ENCODE measurements at places on chromosomes 12 and 14.

DNA sequence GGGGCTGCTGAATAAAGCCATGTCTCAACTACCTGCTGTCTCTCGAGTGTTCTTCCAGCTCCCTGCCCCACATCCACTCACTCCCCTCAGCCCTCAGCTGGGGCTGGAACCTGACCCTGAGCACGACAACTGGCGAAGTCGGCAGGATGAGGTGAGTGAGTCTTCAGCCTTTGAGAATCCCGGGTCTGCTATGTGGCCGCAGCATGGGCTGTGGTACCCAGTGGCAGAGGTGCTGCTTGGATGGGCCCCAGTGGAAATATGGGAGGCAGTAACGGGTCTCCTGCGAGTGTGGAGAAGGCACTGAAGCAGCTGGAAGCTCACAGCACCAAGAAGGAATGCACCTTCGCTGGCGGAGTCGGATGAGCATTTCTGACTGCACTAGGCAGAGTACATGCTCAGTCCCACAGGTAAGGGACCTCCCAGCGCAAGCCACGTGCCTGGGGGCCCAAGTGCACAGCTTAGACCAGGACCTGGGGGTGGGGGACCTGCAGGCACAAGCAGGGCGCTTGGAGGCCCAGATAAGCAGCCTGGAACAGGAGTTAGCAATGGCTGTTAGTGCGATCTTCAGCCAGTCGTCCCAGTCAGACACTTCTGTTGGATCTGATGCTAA is 95.5 kb upstream of the TMPO start:
- DNase-seq = no peak

- no peak for DNase-seq
These were observed 70.6 kb downstream of the SAMD4A start for GRCh38 chr14:54637270-54638134.

DNA sequence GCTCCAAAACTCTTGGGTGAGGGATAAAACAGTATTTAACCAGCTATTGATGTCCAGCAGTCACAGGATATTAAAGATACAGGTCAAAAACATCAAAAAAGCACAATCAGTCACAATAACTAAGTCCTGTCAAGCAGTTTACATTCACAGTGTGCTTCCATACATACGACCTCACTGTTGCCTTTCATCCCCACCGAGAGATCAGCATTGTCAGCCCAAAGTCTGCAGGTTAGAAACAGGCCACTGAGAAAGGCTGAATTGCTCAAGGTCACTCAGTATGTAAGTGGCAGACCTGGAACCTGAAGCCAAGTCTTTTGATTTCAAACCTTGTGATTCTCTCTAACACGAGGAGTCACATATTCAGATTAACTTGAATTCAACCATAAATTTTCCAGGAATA is 124.9 kb downstream of the GXYLT1 start:
- no peak for DNase-seq

GRCh38 chr14:75254381-75254822 is 24.2 kb upstream of the FOS start:
- no peak for DNase-seq

DNA sequence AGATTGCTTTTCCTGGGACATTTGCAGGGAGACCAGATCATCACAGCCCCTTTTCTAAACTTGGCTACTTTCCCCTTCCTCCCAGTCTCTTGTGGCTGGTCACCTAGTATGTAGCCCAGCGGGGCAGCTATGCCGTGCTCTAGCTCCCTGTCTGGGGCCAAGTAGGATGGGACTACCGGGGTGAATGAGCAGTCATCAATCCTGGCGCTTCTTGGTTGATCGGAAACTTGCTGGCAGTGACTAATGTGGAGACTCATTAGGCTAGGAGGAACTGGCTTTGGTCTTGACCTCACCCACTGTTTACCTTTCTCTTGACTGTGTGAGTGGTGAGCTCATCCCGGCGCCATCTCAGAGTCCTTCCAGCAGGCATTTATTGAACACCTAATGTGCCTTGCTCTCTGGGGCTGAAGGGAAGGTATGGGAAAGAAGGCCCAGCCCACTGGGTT is 15.9 kb downstream of the PLEKHG3 start:
- DNase-seq = no peak

DNA sequence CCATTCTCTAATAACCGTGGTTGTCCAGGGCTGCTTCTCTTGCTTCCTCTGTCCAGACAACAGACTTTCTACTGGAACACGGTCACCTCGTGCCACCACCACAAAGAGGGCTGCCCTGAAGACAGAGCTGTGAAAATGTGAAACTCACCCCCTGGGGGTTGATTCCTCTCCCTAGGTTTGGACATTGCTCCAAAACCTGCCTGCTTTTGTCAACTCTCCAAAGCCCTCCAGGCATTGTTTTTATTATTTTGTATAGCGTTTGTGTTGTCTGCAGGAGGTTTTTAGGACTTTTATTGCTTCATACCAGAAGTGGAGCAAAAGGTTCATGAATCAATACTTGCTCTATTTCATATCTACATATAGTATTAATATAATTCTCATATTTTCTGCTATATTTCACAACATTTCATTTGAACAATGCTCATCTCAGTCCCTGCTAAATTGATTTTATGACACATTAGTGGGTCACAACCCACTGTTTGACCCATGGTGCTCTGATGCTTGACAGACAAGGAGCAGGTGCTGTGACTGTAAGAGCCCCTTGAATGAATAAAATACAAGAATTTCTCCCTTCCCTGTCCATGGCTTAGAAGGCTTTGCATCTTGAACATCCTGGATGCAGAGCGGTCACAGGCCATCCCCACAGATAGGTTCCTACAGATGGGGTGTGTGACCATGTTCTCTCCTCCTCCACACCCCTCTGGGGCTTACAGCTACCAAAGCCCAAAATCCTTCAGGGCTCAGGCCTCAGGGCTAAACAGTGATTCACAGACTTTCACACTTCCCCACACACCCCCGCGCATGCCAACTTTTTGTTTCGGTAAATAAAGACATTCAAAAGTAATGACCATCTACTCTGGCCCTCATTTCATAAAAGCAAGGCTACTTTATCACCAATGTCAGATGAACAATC is 20.6 kb upstream of the EML1 start:
- no peak for DNase-seq

DNA sequence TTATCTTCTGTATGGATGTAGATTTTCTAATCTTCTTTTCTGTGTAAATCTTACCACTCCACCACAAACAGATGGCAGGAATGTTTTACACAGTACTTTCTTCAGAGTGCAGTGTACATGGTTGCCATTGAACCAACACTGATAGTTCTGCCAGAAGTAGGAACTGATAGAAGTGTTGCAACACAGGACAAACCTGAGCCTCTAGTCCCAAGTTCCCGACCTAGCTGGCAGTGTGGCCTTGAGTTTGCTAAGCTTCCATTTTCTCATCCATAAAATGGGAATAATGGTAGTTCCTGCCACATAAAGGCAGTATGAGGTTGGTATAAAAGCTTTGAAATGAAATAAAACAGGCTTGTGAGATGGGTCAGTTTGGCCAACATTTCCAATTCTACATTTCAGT is 50.8 kb upstream of the SAV1 start:
- no peak for DNase-seq

- DNase-seq = no peak
These were observed 20.6 kb downstream of the TOGARAM1 start for GRCh38 chr14:44982594-44982993.

DNA sequence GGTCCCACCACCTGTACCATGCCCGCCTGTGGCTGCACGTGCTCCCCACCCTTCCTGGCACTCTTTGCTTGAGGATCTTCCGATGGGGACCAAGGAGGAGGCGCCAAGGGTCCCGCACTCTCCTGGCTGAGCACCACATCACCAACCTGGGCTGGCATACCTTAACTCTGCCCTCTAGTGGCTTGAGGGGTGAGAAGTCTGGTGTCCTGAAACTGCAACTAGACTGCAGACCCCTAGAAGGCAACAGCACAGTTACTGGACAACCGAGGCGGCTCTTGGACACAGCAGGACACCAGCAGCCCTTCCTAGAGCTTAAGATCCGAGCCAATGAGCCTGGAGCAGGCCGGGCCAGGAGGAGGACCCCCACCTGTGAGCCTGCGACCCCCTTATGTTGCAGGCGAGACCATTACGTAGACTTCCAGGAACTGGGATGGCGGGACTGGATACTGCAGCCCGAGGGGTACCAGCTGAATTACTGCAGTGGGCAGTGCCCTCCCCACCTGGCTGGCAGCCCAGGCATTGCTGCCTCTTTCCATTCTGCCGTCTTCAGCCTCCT is 1.1 kb downstream of the INHBE start:
- DNase-seq = peak; percentile 56

DNA sequence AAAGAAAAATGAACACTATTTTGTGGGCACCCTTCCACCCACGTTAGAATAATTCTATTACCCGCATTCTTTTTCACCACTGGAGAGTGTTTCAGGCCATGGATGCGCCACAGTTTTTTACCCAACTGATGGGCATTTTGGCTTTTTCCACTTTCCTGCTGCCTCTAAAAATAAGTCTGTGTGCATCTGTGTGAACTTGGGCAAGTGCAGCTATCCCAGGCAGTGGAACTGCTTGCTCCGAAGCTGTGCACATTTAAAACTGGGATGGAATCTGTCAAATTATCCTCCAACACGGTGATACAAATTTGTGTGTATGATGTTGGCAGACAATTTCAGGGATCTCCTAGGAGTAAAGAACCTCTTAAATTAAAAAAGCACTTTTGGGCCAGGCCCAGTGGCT is 31.5 kb downstream of the PHETA1 start:
- DNase-seq = no peak

DNA sequence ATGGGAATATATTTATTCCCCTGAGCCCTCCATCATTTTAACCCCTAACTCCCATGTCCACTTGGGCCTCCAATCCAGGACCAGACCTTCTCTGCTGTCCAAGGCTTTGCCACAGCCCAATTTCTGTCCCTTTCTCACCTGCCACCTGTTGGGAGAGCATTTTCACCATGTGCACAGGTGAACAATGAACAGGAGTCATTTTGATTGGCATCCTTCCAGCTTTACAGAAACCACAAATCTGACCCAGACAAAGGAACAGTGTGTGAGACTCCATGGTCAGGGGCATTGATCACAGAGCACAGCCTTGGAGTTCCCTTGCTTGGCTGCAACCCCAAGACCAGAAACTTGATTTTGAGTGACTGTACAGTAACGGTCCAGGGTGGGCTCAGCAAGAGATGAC is 91.9 kb downstream of the CRACR2A start:
- DNase-seq = no peak

DNA sequence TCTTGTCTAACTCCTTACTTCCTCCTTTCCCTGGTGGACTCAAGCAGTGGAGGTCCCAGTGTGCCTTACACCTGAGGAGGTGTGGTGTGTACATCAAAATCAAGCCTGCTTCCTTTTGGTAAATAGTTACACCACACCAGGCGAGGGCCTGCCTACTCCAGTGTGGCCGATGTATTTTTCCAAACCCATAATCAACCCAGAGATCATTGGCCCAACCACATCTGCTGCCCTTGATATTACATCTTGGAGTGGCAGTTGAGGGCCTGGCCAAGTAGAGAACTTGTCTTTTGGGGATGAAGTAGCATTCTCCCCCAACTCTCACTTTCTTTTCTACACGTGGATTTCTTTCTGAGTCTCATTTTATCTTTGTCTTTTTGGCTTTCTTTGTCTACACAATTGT is 187.4 kb downstream of the EFCAB11 start:
- no peak for DNase-seq

DNA sequence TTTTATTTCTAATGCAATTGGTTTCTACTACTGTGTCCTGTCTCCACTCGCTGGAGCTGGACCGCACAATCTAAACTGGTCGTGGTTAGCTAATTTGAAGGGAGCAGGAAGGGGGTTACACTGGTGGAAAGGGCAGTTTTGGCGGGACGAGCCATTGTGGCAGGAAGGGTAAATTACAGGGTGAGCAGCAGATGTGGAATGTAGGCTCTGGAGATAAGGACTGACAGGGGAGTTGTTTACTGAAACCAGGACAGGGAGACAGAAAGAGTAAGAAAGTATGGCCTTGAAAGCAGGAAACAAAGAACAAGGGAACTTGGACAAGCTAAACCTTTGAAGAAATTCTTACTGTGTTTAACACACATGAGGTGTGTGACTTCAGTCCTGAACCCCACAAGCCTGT is 147.8 kb downstream of the ATXN7L3B start:
- no peak for DNase-seq

DNA sequence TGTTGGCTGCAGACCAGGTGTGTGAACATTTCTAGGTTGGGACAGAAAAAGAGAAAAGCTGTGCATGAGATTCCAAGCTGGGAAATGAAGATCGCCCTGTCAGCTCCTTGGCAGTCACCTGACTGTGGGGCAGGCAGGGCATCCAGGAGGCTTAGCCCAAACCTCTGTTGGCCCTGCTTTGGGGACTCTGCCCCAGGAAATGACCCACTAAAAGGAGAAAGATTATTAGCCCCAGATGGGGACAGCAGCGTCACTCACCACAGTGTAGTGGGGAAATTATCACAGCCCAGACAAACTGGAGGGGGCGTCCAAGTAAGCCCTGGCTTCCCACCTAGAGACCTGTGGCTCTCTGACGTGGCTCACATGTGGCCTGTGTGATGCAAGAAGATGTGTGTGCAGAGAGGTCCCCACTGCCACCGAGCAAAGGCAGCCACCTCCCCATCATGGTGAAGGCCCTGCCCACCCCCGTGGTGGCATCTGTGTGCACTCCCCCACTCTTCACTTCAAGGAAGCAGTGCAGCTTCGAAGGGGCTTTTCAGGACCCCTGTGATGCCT is 39.1 kb downstream of the DIO3 start:
- DNase-seq = no peak

DNA sequence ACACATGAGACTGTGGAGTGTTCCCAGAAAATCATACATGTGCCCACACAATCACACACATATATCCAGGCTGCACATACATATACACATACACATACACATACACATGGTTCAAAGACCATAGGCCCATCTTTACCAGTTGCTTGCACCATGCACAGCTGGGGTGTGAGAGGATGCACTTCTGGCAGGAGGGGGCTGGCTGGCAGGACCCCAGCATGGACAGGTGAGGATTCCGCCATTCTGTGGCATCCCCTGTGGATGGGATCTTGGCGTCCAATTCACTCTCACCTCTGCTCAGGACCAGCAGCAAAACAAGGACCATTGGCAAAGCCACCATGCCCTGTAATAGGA is 7.0 kb downstream of the ITGB7 start:
- DNase-seq = no peak

- DNase-seq = peak; percentile 8
These were observed 421.7 kb downstream of the VRK1 start for GRCh38 chr14:97218691-97219430.

GRCh38 chr12:1607940-1608712 is 13.7 kb upstream of the FBXL14 start:
- no peak for DNase-seq

DNA sequence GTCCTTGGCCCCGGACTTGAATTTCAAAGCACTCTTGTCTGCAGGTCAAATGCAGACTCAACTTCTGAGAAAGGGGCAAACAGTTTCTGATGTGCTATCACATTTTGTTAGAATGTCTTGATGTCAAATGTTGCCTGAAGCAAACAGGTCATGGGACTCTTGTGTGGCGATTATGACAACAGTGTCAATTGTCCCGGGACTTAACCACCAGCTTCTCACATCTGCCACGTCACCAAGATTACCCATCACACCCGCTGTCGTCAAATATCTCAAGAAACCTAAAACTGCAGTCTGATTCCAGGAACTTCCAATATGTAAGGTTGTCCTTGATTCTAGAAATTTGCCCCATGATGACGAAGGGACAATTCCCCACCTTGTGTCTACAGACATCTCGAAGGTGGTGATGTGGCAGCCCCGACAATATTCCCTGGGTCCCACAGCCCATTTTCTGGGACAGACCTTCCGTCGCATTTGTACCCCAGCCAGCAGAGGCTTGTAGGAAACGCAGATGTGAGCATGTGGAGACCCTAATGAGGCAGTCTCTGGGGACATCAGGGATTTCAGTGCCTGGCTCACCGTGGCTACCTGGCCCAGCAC is 21.3 kb downstream of the LRTM2 start:
- DNase-seq = no peak

- DNase-seq = no peak
These were observed 9.1 kb downstream of the TEDC1 start for GRCh38 chr14:105500036-105500725.
